ENCODE measurements at places on chromosomes 13 and 19.
A peak's percentile ranks its signal among the peaks of the same experiment; 100 is the strongest.

DNA sequence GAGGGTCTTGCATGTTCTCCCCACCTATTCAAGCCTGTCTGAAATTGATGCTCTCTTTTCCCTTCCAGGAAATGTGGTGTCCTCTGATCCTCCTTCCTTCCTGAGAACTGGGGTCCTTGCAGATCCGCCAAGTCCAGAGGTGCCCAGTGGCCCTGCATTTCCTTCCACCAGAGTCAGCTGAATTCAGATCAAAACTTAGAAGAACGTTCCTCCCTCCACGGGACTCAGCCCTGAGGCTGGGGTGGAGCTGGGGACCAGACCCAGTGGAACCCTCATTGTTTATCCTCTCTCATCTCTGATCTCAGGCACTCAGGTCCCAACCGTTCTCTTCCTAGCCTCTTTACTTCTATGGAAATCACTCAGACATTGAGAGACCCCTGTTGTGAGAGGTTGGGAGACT lies 477.3 kb downstream of the TSHZ3 start:
- no peak for DNase-seq

DNA sequence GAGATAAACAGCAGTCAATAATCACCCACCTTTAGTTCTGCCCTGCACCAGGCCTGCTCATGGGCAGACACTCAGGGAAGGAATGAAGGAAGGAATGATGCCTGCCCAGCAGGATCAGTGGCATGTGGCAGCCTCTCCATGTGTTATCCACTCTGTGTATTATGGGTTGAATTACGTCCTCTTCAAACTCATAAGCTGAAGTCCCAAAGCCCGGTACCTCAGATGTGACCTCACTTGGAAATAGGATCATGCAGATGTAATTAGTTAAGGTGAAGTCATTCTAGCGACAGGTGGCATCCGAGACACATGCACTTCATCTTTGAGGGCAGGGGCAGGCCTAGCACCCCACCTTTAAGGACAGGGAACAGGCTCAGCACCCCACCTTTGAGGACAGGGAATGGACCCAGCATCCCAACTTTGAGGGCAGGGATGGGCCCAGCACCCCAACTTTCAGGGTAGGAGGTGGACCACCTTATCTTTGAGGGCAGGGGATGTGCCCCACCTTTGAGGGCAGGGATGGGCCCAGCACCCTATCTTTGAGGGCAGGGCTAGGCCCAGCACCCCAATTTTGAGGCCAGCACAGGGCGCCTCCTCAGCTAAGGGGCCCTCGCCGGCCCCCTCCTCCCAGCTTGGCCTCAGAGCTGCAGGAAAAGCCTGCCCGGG lies 127.6 kb downstream of the URI1 start:
- DNase-seq, result no peak

GRCh38 chr19:51001515-51001914 lies at the start of gene KLK8:
Gene KLK8, minus strand, starts transcription at chr19:51001604. Its CDS starts 437 bp downstream, at chr19:51001167.
- no peak for DNase-seq

DNA sequence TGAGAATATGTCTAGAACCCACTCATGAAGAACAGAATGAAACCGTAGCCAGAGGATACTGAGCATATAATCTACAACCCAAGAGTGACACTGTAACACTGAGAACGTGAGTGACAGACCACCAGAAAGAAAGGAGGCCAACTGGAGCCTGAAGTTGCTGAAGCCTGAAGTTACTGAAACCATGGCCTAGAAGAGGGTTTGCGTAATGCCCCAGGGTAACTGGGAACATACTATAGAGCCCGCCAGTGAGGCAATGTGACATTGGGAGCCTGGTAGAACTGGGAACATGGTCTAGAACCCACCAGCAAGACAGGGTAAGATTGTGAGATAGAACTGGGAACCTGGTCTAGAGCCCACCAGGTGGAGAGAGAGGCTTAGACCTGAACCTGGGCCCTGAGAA lies 15.5 kb upstream of the TNFSF14 start:
- no peak for DNase-seq

DNA sequence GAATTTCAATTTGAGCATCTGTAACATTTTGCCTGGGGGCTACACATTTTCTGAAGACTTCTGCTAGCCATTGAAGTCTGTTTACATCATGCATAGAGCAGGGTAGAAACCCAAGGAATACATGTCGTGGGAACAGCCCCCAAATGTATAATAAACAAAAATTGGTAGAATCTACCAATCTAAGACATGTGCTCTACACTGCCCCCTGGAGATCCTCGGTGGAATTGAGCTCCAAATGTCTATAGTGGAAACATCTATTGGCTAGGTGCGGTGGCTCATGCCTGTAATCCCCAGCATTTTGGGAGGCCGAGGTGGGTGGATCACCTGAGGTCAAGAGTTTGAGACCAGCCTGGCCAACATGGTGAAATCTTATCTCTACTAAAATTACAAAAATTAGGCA lies 57.3 kb downstream of the MBD3L2B start:
- DNase-seq, result peak; percentile 2

DNA sequence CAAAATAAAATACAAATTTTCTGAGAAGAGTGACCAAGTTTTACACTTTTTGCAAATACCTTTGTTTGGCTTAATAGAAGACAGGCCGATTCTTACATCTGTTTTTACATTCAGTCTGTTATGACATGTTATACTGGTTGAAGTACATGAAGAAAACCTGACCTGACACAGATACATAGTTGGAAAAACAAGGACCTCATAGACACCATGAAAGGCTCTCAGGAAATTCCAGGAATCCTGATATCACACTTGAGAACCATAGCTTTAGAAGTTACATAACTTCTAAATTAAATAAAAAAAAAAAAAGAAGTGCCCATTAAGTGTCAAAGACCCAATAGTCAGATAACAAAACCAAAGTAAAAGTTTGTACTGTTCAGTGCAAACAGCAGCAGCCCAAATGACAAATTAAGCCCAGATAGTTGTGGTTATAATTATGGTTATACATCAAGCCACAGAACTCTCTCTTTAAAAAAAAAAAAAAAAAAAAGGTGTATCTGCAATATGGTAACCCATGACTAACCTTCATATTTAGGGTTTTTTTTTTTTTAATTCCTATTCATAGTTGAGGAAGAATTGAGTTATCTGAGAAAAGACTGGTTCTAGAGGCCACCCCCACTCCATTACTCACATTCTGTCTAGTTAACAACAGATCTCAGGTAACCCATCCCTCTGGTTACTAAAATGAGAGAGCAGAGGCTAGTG lies 19.8 kb downstream of the RBM26 start:
- no peak for DNase-seq

- DNase-seq, result no peak
Measured at GRCh38 chr19:38149661-38150061, 74.4 kb downstream of the DPF1 start.

DNA sequence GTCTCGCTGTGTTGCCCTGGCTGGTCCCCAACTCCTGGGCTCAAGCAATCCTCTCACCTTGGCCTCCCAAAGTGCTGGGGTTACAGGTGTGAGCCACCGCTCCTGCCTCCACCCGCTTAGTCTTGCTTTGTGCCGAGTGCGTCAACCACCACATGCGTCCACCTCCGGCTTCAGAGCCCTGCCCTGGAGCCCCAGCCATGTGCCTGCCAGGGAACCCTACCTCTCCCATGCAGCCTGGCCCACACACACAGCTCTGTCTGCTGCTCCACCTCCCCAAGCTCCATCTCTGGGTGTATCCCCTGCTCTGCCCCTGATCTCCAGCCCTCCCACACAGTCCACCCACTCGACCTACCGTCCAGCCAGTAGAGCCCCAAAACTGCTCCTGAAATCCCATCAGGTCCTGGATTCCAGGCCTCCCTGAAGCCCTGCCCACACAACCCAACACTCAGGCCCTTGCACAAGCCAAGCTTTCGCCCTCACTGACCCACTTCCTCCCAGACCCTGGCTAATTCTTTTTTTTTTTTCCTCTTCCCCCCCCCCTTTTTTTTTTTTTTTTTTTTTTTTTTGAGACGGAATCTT lies 9.6 kb downstream of the CYP2F1 start:
- DNase-seq, result no peak

DNA sequence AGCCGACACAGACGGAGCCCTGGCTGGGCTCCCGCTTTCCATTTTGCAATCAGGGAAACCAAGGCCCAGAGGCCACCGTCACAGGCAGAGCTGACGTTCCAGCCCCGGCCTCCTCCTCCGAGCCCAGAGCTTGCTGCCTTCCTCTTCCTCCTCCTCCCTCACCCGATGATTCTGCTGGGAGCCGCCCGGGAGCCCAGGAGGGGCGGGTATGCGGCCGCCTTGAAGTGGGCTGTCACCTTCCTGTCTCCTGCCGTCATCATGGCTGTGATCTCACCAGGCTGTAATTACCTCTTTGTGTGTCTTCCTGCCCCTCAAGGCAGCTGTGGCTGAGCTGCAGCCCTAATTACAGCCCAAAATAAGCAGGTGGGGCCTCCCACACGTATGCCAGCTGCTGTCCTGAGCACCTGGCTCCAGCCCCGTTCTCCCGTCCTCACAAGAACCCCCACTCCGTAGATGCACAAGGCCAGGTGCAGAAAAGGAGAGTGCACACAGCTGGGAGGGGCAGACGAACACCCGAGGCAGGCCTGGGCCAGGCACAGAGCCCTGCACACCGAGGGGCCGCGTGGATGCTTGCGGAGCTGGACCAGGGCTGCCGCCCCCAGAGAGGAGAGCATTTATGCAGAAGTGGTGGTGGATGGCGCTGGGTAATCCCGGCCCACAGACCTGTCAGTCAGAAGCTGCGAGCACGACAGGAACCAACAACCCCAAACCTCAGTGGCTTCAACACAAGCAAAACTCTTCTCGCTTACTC lies 4.0 kb downstream of the TPGS1 start:
- DNase-seq, result peak; percentile 83

DNA sequence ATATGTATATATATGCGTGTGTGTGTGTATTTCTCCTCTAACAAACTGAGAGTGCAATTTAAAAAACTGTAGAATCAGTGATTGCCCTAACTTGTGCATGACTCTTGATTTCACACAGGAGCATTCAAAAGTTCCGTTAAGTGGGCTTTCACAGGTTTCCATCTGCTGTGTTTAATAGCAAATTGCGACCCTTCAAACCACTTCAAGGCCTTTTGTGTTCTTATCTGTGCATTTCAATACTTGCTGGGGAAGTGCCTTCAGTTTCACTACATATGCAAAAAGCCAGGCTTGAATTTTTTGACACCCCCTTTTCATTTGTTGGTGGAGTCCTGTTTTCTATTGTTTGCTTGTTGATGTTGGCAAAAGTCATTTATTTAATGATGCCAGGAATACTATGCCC lies 158.0 kb downstream of the TM9SF2 start:
- no peak for DNase-seq

GRCh38 chr13:26992951-26993719 lies 178.5 kb downstream of the USP12 start:
- DNase-seq, result no peak

DNA sequence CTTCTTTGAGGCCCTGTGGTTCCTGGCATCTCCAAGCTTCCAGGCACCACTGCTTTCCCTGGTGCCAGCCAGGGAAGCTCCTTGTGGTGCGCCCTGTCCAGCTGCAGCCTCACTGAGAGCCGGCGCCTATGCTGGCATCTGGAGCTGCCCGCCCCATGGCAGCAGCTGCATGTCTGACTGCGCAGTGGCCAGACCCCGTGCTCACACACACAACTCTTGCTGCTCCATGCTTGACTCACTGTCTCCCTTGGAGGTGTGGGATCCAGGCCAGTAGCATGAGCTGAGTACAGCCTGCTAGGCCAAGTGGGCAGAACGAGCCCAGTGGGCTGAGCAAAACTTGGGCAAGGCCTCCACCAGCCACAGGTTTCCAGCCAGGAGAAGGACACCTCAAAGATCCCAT lies 11.5 kb upstream of the SUPT20H start:
- DNase-seq, result no peak

DNA sequence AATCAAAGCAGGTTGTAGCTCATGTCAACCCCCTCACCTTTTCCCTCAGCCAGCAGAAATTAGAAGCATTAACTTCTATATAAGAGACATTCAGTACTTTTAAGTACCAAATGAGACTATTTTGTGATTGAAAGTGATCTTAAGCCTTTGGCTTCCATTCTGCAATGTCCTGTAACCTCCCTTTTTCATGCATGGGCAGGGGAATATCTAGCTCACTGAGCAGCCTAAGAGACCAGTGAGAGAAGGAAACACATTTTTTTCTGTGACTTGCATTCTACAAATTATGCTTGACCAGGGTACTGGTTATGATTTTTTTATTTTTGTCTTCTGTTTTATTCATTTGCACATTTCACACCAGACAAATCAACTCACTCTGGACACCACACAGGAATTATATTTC lies 369.6 kb downstream of the KCTD12 start:
- no peak for DNase-seq

- no peak for DNase-seq
Measured at GRCh38 chr13:94702181-94703041, 9.9 kb downstream of the SOX21 start.

DNA sequence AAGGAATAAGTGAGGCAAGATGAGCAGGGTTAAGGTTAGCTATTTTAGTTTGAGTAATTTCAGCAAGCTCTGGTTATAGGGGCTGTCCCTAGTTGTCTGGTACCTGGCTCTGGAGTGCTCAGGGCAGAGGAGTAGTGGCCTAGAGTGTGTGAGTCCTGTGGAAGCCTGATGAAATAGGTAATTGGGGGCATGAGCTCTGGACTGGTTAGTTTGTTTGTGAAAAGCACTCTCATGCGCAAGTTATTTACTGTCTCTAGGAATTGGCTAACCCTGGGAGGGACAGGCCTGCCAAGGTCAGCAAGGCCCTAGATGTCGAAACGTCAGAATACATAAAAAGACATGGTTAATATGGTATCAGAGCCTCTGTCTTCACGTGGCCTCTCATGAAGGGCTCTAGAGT lies 900.1 kb downstream of the PCDH17 start:
- DNase-seq, result no peak

- DNase-seq, result no peak
Measured at GRCh38 chr19:14405380-14405757, 13.8 kb downstream of the DDX39A start.

- DNase-seq, result no peak
Measured at GRCh38 chr13:76635232-76636230, 250.7 kb downstream of the KCTD12 start.

DNA sequence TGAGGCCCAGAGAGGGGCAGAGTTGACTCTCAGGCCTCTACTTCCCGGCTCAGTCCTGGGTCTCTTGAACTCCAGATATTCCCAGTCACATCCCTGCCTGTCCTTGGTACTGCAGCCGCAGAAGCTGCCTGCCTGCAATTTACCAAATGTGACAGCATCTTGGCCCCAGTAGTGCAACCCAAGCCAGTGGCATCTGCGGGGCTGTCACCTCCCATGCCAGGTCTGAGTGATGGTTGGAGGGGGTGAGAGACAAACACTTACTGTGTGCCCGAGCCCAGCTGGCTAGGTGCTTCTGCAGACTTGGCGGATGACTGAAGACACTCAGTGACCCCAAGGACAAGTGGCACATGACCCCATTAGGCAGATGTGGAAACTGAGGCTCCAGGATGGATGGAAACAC lies 18.4 kb downstream of the ZNRF4 start:
- no peak for DNase-seq

GRCh38 chr19:4559569-4559968 lies at the start of gene SEMA6B:
Gene SEMA6B, minus strand, starts transcription at chr19:4559684. Its CDS starts 1,227 bp downstream, at chr19:4558457.
- DNase-seq, result no peak

- peak; percentile 27 for DNase-seq
Measured at GRCh38 chr19:16660763-16661479, at the start of gene TMEM38A. Gene TMEM38A, plus strand, starts transcription at chr19:16661139. Its CDS starts 79 bp downstream, at chr19:16661218.

GRCh38 chr19:35451338-35452096 lies 3.5 kb downstream of the FFAR2 start:
- no peak for DNase-seq

- DNase-seq, result no peak
Measured at GRCh38 chr13:33106656-33107360, 90.6 kb downstream of the KL start.

- no peak for DNase-seq
Measured at GRCh38 chr19:21028969-21029268, 8.5 kb downstream of the ZNF430 start.

GRCh38 chr13:79018166-79018565 lies 359.2 kb upstream of the OBI1 start:
- DNase-seq, result no peak

GRCh38 chr19:20273951-20274570 lies 107.0 kb downstream of the ZNF486 start:
- no peak for DNase-seq

Data from effector CD8-positive, alpha-beta T cell (primary cell).